WTC11 (cell line): ENCODE measurements at places on chromosomes 7 and 10. TPM values are rescaled to one million over a fixed set of nuclear protein-coding genes. Genes with fewer than 3 reads are reported as not detected.

Gene H2BK1
- 0.87 TPM in 1 of 3 replicates, not detected in the others for total RNA-seq

Gene LIPF
- not detected in 3 replicates for total RNA-seq

Gene SFTPD
- 0.66 to 1.1 TPM (median 0.80 TPM) in 3 replicates for total RNA-seq

Gene GRID2IP
- total RNA-seq = 3.0 to 4.8 TPM (median 4.6 TPM) in 3 replicates

Gene TCF7L2
- 44.5 to 51.4 TPM (median 51.1 TPM) in 3 replicates for total RNA-seq
